ENCODE measurements at places on chromosomes 1 and 21. TPM values are rescaled to one million over a fixed set of nuclear protein-coding genes. Genes with fewer than 3 reads are reported as not detected.

The C1QA gene
- total RNA-seq = 0.22 TPM

The SAMSN1 gene
- 83.2 TPM for total RNA-seq

The CD58 gene
- 29.9 TPM for total RNA-seq

The RGS16 gene
- total RNA-seq = 58.9 TPM

The NBPF6 gene
- not detected for total RNA-seq

The OBSCN gene
- 13.6 TPM for total RNA-seq

Data from CD8-positive, alpha-beta memory T cell (primary cell).